NCI-H510A treated with DMSO at 0.1 percent for 48 hours (cell line): ENCODE measurements at places on chromosomes 12 and 14.

DNA sequence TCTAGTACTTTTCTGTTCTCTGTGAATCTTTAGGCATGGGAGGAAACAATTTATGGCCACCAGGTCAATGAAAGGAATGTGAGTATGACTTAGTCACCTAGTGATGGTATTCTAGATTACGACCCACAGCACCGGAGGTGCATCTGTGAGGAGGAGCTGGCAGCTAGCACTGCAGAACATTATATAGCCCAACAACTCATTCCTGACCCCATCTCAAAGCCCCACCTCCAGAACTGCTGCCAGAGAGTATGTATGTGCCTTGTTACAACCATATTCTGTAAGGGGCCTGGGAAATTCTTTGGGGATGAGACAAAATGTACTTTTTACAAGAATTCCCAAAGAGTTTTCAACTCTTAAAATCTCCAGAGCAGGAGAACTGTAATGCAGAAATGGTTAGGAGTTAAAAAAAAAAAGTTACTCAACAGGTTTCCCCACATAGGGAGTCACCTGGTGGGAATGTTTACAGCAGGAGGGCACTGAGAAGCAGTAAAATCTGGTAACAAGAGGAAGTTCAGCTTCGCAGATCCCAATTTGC is 34.9 kb upstream of the CERS5 start:
- peak; percentile 54 for DNase-seq

- DNase-seq, result no peak
Observed at GRCh38 chr14:79167957-79168356, 997.8 kb downstream of the NRXN3 start.

DNA sequence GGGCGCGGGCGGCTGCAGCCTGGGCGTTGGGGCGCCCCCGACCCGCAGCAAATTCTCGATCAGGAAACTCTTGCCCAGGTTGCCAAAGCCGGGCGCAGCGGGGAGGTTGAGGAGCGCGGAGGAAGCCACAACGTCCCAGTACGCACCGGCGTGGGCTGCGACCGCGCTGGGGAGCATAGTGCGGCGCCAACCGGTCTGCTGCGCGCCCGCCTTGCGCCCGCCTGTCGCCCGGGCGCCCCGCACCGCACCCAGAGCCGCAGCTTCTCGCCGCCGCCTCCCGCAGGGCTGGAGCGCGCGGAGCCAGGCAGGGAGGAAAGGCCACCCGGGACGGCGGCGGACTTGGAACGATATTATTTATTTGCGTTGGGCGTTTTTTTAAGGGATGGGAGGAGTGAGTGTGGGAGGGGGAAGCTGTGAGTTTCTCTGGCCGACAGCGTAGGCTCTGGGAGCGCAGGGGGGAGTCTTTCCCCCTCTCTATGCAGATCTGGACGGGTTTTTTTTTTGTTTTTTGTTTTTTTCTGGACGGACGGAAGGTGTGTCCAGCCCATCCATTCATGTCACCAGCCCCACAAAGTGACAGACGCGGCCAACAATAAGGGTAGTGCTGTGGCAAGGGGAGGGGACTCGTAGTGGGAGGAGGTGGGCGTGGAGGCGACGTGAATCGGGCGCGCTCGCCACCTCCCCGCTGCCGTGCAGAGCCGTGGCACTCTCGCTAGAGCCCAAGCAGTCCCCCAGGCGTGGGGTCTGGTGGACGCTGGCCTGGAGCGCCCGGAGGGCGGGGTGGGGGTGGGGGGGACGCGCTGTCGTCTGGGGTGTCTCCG is at the start of gene DBX2:
TSS of gene DBX2 (minus strand) at position 349 of the 821 bp plus-strand sequence. CDS start at position 177, 172 bp downstream.
- no peak for DNase-seq

GRCh38 chr14:65813760-65814384 is 401.3 kb downstream of the FUT8 start:
- no peak for DNase-seq

DNA sequence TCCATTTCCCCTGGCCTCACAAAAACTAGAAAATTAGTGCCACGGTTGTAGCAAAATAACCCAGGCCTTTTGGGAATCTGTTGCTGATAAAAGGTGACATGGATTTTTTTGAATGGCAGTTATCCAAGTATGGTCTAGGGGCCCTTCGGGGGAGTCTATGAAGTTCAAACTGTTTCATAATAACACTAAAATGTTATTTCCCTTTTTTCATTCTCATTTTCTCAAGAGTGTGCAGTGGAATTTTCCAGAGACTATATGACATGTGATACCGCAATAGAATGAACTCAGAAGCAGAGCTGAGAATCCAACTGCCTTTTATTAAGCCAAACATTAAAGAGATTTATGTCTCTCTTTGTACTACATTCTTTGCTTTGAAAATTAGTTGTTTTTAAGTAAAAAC is 26.9 kb downstream of the GSTZ1 start:
- no peak for DNase-seq

DNA sequence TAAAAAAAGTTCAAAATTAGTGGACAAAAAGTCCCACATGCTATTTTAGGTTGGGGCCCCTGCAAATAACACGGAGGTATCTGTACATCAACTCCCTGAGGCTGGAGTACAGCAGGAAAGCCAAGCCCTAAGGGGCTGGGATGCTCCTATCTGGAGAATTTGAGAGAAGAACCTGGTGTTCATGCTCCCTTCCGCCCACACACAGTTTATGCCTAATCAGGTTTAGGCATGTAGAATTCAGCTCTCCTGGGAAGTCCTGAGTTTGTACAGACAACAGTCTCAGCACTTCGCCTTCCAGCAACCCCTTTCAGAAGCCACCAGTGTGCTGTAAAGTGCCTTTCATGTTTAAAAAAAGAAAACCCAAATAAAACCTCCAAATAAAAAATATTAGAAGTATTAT is 237.3 kb upstream of the GRIP1 start:
- DNase-seq, result no peak

DNA sequence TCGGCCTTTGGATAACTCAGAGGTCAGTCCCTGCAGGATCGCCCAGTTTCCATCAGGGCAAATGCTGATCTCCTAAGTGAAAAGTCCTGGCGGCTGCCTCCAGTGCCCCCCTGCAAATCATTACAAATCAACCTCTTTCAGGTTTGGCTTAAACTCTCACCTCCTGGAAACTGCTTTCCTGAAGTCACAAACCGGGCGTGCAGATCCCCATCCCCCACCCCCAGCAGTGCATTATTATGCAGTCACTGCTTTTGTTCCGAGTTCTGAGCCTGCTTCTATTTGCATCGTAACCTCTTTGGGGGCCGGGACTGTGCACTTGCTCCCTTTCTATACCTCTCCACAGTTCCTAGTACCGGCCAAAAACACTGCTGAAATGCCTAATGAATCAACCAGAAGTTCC is at the start of gene USP44:
TSS of gene USP44 (minus strand) at position 172 of the 400 bp plus-strand sequence. CDS start 17,220 bp downstream, outside the sequence.
- no peak for DNase-seq

DNA sequence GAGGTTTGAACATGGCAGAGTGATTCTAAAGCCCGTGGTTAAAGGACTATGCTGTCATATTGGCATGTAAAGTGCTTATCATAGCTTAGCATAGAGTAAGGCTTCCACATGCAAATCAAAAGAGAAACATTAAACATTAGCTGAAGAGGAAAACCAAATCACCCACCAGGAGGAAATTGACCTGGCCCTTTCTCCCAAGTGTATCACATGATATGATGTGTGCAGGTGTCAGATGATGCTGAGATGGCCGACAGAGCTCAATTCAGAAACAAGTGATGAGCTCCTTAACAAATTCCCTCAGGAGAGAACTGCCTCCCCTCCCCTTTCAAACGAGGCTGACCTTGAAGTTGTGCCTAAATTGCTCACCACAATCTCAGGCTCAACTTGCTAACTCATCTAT is 217.1 kb upstream of the BTG1 start:
- no peak for DNase-seq

GRCh38 chr14:40417777-40418401 is 985.7 kb upstream of the FBXO33 start:
- peak; percentile 34 for DNase-seq

DNA sequence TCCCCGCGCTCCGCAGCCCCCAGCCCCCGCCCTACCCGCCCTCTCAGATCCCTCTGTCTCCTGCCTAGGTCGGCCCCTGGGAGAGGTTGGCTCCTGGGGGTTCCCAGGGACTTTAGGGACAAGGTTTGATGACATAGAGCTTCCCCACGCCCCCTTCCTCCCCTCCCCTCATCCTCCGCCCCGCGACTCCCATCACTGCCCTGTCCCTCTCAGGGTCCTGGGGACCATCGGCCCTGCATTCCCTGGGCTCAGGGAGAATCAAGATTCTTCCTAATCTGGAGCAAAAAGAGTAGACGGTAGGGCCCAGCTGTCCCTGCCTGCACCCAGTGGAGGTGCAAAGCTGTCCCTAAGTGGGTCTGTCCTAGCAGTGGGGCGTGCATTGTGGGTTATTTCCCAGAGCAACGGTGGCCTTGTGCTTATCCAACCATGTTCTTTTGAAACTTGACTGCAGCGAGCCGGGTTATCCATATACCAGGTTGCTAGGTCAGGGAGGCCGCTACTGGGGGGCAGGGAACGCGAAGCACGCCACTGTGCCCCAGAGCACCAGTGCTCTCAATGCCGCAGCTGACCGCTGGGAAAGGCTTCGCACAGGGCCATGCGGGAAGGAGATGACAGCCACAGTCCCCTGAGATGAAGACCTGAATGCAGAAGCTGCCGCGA is 124.4 kb upstream of the PRMT8 start:
- no peak for DNase-seq

- DNase-seq, result no peak
Observed at GRCh38 chr12:113802966-113803758, 163.0 kb downstream of the RBM19 start.

DNA sequence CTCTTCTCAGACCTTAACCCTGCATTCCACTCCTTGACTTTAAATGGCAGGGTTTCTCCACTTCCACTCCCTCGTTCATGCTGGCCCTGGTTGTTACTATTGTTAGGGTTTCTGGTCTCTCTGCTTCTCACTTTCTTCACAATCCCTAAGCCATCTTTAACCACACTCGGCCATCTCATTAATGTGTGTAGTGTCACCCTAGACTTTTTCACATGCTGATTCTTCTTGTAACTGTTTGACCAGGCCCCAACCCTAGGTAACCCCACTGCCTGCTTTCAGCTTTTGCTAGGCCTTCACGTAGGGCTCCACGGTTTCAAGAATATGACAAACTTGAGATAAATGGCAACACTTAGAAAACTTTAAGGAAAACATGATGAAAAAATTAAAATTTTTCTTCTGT is 195.1 kb downstream of the IPO8 start:
- DNase-seq, result no peak

- no peak for DNase-seq
Observed at GRCh38 chr12:101713930-101714329, 16.5 kb downstream of the CHPT1 start.

GRCh38 chr12:100163416-100164152 is 20.9 kb upstream of the BLTP3B start:
- DNase-seq, result peak; percentile 82

DNA sequence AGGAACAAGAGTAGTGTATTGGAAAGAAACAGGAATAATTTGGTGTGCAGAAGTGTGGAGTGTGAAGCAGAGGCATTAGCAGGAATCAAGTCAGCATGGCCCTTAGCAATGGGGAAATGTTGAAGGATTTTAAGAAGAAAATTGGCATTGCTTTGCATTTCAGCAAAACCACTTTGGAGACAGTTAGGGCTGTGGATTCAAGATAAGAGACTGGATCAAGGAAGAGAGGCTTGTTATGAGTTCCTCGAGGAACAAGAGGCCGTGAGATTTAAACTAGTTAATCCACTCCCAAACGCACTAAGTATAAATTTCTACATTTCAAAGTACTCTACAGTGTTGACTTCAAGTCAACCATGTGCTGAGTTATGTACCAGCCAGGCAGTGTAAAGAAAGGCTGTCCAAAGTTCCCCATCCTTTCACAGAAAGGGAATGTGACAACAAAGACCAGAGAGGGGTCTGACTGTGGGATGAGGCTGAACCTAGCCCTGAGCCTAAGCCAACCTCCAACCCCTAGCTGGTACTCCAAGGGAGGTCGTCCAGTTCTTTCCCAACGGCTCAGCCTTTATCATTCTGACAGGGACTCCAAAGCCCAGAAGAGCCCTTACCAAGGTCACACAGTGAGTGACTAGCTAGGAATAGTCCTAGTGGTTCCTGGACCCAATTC is 91.2 kb upstream of the BMP4 start:
- DNase-seq, result no peak

DNA sequence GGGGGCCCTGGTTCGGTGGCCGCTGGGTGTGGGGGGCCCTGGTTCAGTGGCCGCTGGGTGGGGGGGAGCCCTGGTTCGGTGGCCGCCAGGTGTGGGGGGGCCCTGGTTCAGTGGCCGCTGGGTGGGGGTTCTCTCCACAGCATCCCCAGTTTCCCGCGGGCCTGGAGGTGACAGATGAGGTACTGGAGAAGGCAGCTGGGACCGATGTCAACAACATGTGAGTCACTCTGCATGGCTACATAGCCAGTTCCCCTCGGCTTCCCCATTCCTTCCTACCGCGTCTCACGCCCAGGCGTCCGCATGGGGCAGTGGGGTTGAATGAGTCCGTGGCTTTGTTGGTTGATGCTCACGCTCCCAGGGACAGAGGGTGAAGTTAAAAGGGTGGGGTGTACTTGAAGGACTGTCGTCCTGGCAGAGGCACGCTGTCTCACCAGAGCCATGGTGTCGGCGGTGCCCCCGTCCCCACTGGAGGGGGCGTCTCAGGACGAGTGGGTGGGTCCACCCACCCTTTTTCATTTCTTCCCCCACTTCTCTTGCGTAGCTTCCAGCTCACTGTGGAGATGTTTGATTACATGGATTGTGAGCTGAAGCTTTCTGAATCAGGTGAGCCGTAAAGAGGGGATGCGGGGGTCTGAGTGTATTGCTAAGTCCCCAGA is 15.6 kb downstream of the HIP1R start:
- no peak for DNase-seq

DNA sequence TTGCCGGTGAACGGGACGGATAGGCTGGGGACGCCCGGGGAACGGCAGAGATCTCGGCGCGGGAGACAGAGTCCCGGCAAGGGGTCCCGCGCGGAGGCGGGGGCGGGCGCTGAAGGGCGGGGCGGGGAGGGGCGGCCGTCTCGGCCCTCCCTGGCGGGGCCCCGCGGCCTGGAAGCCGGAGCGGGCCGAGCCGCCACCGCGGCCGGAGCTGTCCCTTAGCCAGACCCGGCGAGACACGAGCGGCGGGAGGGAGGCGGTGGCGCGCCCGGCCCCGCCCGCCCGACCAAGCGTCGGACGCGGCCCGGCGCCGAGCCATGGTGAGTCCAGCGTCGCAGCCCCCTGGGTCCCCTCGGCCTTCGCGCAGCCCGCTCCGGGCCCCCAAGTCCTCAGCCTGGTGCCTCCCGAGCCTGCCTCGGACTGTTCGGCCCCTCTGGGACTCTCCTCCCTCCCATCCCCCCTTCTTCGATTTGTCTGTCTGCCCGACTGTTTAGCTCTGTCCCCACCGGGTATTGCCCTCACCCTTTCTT is at the start of gene ARHGEF40:
TSS of gene ARHGEF40 (plus strand) at position 222 of the 527 bp plus-strand sequence. CDS start at position 315, 93 bp downstream.
- peak; percentile 28 for DNase-seq

DNA sequence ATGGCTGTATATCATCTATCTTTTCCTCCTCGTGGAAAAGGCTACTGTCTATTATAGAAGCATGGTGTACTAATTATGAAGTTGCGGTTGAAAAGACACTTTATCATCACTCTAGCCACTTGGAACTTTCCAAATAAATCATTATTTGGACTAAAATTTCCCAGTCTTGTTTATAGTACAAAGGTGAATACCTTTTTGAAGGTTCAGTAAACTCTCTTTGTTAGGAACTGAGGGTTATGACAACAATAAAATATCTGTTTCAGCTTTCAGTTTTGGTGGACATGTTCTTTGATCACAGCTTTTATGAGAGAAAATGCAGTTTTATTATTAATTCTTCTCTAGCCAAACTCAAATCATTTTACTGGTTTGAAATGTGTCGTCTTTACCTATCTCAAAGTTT is 216.7 kb downstream of the FBXL14 start:
- DNase-seq, result no peak

- DNase-seq, result no peak
Observed at GRCh38 chr12:56321027-56321426, 5.2 kb upstream of the CNPY2 start.
